ENCODE measurements at places on chromosomes 7 and 10. TPM values are rescaled to one million over a fixed set of nuclear protein-coding genes. Genes with fewer than 3 reads are reported as not detected.

Gene ACSL5
- total RNA-seq, result 17.4 TPM

Gene STEAP2
- 9.6 TPM for total RNA-seq

Gene MRC1
- total RNA-seq, result 7.4 TPM

Gene GPR22
- 61.9 TPM for total RNA-seq

Gene RNF32
- total RNA-seq, result 0.21 TPM

Gene CYP2C9
- total RNA-seq, result not detected

Gene ZNF138
- total RNA-seq, result 4.6 TPM

Gene TFEC
- total RNA-seq, result 0.81 TPM

Gene BEND7
- 15.6 TPM for total RNA-seq

Gene AFAP1L2
- total RNA-seq, result 5.0 TPM

Gene TRIM74
- total RNA-seq, result 0.72 TPM

Gene MBL2
- not detected for total RNA-seq

Gene RPEL1
- total RNA-seq, result not detected

Gene GPR15LG
- total RNA-seq, result not detected

Gene C7orf57
- total RNA-seq, result not detected

Gene CDH23
- 3.7 TPM for total RNA-seq

Gene TNS3
- 40.2 TPM for total RNA-seq

All from heart right ventricle (tissue), 16 donors.